ENCODE measurements at places on chromosomes 12 and 14. TPM values are rescaled to one million over a fixed set of nuclear protein-coding genes. Genes with fewer than 3 reads are reported as not detected.

The LRIG3 gene
- total RNA-seq: 80.4 TPM

DNA sequence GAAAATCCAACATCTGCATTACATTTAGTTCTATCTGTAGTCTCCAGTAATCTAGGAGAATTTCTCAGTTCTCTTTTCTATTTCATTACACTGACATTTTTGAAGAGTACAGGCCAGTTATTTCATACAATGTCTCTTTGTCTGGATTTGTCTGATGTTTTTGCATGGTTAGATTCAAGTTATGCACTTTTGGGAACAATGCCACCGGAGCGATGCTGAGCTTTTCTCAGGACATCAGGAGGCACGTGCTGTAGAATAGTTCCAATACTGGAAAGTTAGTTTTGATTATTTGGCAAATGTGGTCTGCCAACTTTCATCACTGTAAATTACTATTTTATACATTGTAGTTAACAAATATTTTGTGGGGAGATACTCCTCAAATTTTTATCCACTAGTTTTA, 43.1 kb downstream of the ALDH1L2 start:
- no peak for DNase-seq
- no peaks in the 10 kb centered on the region for H3K4me1 ChIP-seq
- H3K36me3 ChIP-seq: peaks cover 34% of the 10 kb centered on the region
- H3K27me3 ChIP-seq: no peaks in the 10 kb centered on the region

The PACS2 gene
- total RNA-seq: 89.5 TPM

The SMCO2 gene
- not detected for total RNA-seq

DNA sequence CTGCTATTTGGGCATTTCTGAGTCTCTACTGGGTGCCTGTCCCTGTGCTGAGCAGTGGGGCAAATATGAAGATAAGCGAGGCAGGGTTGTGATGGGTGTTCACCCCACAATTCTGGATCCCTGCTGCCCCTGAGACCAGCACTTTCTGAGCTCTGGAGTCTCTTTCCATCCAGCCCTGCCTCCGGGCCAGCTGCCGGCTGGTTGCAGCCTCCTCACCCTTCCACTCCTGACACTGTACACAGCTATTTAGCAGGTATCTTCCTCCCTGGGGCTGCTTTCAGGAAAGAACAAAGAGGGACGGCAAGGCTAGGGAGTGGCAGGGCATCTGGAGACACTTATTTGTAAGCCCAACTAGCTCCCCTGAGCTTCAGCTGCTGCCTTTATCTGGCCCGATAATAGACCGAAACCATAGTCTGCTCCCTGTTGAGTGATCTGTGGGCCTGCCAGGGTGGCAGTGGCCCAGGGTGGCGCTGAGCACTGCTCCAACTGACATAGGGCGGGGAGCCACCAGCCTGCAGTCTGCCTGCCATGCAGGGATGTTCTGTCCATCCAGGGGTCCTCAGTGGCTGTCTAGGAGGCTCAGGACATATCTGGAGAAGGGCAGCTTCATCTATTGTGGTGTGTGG, 7.6 kb upstream of the KRT80 start:
- no peak overlapping the region for H3K4me3 ChIP-seq
- H3K4me1 ChIP-seq: peaks cover 57% of the 10 kb centered on the region
- DNase-seq: peak; percentile 60
- H3K36me3 ChIP-seq: no peaks in the 10 kb centered on the region
- H3K27me3 ChIP-seq: no peaks in the 10 kb centered on the region

DNA sequence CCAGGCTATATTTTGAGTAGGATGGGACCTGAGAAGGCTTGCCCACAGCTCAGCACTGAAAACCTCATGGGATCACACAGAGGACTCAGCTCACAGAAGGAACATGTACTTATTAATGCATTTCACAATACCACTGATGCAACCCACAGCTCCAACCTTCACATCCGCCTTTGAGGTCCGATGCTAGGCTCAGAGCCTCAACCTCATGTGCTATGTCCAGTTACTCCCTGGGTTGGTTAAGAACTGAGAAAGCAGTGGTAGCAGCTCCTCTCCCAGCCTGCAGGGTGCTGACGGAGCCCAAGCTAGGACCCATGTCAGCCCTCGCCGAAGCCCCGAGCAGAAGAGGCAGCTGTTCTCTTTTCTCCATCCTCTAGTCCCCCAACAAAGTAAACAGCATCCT, 52.9 kb downstream of the SPTB start:
- H3K27me3 ChIP-seq: peaks cover 6% of the 10 kb centered on the region
- no peaks in the 10 kb centered on the region for H3K36me3 ChIP-seq
- H3K27ac ChIP-seq: no peak overlapping the region
- no peak for DNase-seq

DNA sequence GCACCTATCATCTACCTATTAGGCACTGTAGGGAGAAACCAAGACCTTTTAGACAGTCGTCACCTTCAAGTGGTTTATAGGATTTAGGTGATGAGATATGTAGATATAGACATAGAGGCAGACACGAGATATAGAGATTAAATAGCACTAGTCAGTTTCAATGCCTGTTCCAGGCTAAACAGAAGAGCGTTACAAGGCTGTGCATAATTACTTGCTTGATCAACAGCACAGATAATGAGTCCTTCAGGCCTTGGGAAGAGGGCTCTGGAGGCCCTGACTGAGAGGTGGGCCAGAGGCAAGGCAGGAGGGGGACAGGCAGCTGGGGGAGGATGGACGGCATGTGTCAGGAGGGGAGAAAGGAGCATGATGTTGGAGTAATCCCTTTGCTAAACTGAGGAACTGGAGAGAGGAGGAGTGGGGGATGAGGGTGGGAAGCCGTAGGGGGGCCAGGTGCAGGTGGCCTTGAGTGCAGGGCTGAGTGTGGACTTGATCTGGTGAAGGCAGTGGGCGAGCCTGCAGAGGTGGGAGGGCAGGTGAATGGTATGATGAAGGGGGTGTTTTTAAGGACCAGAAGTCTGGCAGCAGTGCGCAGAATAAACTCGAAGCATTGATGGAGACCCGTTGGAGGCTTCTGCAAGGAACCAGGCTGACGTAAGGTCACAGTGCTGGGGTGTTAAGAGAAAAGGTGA, 43.9 kb upstream of the ATP23 start:
- no peaks in the 10 kb centered on the region for H3K36me3 ChIP-seq
- H3K27ac ChIP-seq: peak overlapping the region; percentile 93
- no peaks in the 10 kb centered on the region for H3K27me3 ChIP-seq
- H3K4me3 ChIP-seq: peak overlapping the region; percentile 76
- H3K4me1 ChIP-seq: peaks cover 73% of the 10 kb centered on the region
- DNase-seq: no peak

The HSP90B1 gene
- total RNA-seq: 1,782 TPM

The NPFF gene
- not detected for total RNA-seq

DNA sequence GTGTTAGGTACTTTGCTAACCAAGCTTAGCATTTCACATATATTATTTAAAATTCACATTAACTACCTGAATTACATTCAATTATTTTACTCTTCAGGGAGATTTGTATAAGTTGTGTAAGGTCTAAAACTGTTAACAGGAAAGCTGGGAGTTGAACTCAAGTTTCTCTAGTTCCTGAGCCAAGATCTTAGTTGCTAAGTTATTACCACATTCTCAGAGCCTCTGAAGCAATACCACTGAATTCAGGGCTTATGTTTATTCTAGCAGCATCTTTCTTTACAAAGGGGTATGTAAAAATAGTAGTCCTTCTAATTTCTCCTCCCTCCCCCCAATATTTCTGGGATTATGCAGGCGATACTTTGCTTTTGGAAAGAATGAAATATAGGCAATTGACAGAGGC, 786.8 kb downstream of the DIO2 start:
- no peaks in the 10 kb centered on the region for H3K36me3 ChIP-seq
- no peak overlapping the region for H3K27ac ChIP-seq
- H3K4me3 ChIP-seq: no peak overlapping the region

The KLRC4 gene
- not detected for total RNA-seq

GRCh38 chr12:11777451-11777850, 128.0 kb downstream of the ETV6 start:
- no peaks in the 10 kb centered on the region for H3K27me3 ChIP-seq
- H3K4me3 ChIP-seq: no peak overlapping the region
- H3K36me3 ChIP-seq: peaks cover 9% of the 10 kb centered on the region
- peak overlapping the region; percentile 41 for H3K27ac ChIP-seq
- no peak for DNase-seq
- peaks cover 76% of the 10 kb centered on the region for H3K4me1 ChIP-seq

- no peak overlapping the region for H3K27ac ChIP-seq
- H3K27me3 ChIP-seq: peaks cover 4% of the 10 kb centered on the region
- no peak overlapping the region for H3K4me3 ChIP-seq
- DNase-seq: no peak
Measured at GRCh38 chr12:68977909-68978610, 45.1 kb upstream of the CPM start.

DNA sequence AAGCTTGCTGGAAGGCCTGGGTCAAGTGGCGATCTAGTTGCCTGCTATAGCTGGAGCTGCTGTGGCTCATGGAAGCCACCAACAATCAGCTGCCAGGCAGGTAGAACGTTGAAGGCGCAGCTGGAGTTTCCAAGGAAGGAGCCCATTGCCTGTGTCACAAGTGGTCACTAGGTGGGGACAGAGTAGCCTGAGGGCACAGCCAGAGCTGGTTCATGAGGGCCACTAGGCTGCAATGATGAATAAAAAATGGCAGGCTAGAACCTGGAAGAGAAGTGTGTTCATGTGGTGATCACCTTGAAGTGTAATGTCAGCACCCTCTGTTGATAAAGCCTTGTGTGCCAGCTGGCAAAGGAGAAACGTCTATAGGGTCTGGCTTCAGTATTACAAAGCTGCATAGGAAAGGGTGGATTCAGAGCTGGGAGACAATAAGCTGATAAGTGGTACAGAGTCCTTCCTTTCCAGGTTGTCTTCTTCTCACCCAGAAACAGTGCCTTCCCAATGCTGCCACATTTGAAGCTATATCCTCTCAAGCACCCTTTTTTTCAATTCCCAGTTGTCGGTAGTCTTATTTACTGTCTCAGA, 165.8 kb downstream of the EMP1 start:
- no peak for DNase-seq
- H3K36me3 ChIP-seq: no peaks in the 10 kb centered on the region
- H3K4me1 ChIP-seq: no peaks in the 10 kb centered on the region

The CABP1 gene
- not detected for total RNA-seq

- no peak for DNase-seq
- peaks cover 71% of the 10 kb centered on the region for H3K27me3 ChIP-seq
- H3K36me3 ChIP-seq: peaks cover 5% of the 10 kb centered on the region
- peaks cover 9% of the 10 kb centered on the region for H3K4me1 ChIP-seq
Measured at GRCh38 chr14:28765169-28765830, 1.3 kb upstream of the FOXG1 start.

GRCh38 chr12:104598342-104599271, 141.9 kb downstream of the CHST11 start:
- H3K4me1 ChIP-seq: peaks cover 55% of the 10 kb centered on the region
- no peak overlapping the region for H3K27ac ChIP-seq
- H3K27me3 ChIP-seq: no peaks in the 10 kb centered on the region
- H3K36me3 ChIP-seq: no peaks in the 10 kb centered on the region
- H3K4me3 ChIP-seq: no peak overlapping the region

The PRDM4 gene
- total RNA-seq: 23.1 TPM

The PXN gene
- 79.5 TPM for total RNA-seq

The DYRK2 gene
- 38.4 TPM for total RNA-seq

The BICDL1 gene
- total RNA-seq: 0.26 TPM

- H3K36me3 ChIP-seq: peaks cover 9% of the 10 kb centered on the region
- no peaks in the 10 kb centered on the region for H3K27me3 ChIP-seq
Measured at GRCh38 chr14:105355850-105356604, 41.5 kb downstream of the PACS2 start.

- no peak for DNase-seq
- H3K27ac ChIP-seq: no peak overlapping the region
Measured at GRCh38 chr12:91178781-91179180, 3.8 kb downstream of the DCN start.

All from chondrocyte (in vitro differentiated cells).